ENCODE measurements at places on chromosomes 5 and 9.

- DNase-seq = peak; percentile 17
Observed at GRCh38 chr5:62376064-62376463, 27.6 kb downstream of the DIMT1 start.

- DNase-seq = peak; percentile 80
Observed at GRCh38 chr5:154753792-154754191, 1.4 kb upstream of the LARP1 start.

GRCh38 chr9:81227507-81228245 is 461.7 kb downstream of the TLE1 start:
- DNase-seq = no peak

DNA sequence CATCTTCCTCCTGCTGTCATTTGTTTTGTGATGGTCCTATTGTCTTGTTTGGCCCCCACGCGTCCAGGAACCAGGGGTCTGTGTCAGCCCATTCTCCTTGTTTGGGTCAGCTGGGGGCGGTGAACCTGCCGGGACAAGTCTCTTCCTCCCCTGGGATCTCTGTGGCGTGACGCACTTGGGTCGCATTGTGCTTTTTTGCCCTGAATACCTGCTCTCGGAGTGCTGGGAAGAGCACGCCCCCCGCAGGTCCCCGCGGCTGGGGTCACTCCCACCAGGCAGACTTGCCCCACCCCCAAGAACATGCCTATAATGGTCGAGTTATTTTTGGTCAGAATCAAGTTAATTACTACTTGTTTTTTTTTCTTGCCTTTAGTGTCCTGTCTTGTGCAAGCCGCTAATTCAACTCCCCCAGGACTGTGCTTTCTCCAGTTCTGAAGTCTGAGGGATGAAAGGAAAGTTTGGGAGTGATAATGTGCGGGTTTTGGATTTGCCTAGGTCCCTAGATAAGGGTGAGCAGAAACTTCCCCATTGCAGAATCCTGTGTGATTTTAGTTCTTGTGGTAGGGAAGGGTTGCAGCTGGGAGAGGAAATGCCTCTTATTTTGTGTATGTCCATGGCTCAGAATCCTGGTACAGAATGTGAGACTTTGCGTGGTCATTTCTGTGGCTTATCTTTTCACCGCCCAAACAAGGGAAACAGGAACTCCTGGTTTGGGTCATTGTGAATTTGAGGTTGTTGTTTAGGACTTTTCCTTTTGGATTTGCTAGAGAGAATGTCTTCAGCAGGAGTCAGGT is 789 bp downstream of the ACER2 start:
- DNase-seq = peak; percentile 4

DNA sequence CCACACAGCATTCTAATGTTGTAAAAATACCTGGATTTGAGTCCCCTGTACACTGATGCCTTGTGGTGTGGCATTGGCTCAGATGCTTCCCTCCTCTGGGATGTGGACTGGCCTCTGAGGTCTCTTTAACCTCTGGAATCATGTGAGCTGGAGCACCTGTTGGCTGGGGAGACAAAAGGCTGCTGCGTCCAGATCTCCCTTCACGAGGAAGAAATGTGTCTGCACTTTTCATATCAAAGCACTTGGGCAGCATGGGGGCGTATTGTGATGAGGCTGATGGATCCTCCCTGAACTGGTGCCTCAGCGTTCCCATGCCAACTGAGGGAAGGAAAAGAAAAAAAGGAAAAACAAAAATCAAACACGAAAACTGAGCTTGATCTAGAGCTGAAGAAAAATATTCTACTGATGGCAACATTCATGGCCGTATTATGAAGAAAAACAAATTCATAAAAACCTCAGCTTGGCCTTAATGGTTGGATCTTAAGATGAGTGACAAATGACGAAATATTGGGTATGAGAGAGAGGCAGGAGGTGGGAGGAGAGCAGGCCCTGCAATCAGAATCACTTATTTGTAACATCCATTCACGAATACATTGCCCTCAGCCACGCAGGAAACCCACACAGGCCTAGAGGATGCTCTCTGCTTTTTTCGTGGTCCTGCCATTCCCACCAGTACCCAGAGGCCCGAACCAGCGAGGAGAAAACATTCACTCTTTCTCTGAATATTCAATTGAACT is 26.2 kb downstream of the GRIA1 start:
- DNase-seq = peak; percentile 29

GRCh38 chr5:130995851-130996250 is 169.2 kb downstream of the HINT1 start:
- no peak for DNase-seq

DNA sequence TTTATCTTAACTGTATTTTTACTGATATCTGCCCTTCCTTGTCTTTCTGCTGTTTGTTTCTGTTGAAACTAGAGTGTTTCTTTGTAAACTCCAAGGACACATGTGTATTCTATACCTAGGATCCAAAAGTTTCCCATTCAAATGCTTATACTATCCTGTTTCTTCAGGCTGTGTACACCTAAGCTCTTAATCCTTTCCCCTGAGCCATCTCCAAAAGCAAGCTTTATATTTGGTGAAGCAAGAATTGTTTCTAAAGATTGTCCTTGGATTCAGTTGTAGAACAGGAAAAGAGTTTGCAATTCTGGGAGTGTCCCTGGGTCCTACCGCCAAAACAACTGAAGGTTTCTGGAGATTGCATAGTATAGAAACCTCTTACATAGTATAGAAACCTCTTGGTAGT is 65.9 kb downstream of the CWC27 start:
- DNase-seq = peak; percentile 10

- DNase-seq = no peak
Observed at GRCh38 chr9:129559506-129559881, 61.4 kb downstream of the C9orf50 start.

DNA sequence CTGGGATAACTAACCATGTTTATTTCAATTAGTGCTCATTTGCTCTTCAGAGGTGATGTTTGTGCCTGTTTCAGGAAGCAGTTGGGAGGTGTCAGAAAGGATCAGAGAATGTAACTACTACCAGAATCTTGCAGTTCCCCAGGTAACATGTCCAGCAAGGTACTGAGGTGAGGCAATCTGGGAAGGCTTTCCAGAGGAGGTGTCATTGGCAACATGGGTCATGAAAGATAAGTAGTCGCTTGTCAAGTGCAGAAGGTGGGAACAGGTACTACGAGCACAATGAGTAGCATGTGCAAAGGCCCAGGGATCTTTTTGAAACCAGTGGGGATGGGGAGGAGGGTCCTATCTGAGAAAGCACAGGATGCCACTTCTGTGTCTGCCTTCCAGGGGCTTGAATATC is 4.8 kb downstream of the SMIM23 start:
- no peak for DNase-seq

DNA sequence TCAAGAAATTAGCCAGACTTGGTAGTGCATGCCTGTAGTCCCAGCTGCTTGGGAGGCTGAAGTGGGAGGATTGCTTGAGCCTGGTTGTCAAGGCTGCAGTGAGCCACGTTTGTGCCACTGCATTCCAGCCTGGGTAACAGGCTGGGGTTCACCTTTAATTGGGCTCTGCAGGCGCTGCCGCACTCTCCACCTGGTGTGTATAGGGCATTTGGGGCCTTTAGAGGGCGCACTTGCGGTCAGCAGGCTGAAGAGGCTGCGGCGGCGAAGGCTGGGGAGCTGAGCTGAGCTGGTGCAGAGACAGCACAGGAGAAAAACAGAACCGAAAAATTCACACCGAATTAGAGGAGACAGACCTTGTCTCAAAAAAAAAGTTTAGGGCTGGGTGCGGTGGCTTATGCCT is 31.2 kb downstream of the CDK7 start:
- no peak for DNase-seq

DNA sequence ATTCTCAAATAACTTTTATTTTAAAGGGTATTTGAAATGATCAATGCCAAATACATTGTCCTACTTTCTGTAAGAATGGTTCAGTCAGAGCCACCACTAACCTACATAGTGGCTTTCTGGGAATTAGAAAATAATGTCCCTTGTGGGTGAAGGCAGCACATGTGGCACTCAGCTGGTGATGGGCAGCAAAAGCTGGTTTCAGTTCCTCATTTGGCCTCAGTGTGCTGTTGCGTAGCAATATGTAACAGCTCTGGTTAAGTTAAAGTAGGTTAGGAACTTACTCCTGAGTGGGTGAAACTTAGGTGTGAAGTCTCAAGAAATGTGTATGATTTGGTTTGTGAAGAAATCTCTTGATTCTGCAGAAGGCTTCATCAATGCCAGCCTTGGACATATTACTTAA is 99.6 kb upstream of the SPEF2 start:
- no peak for DNase-seq

DNA sequence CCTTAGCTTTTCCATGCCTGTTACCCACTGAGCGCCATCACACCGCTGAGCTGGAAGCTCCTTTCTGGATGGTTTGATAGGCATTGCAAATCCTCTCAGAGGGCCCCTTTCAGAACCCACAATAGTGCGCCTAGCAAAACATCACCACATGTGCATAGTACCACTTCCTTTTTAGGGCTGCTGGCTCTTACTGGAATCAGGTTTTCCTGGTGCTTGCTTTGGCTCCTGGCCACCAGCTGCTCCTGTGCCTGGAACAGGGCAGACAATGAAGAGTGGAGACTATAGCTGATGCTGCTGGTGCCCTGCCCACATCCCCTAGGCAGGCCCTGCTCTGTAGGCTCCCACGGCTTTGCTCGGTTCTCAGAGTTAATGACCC is 163.6 kb upstream of the SEMA6A start:
- no peak for DNase-seq

DNA sequence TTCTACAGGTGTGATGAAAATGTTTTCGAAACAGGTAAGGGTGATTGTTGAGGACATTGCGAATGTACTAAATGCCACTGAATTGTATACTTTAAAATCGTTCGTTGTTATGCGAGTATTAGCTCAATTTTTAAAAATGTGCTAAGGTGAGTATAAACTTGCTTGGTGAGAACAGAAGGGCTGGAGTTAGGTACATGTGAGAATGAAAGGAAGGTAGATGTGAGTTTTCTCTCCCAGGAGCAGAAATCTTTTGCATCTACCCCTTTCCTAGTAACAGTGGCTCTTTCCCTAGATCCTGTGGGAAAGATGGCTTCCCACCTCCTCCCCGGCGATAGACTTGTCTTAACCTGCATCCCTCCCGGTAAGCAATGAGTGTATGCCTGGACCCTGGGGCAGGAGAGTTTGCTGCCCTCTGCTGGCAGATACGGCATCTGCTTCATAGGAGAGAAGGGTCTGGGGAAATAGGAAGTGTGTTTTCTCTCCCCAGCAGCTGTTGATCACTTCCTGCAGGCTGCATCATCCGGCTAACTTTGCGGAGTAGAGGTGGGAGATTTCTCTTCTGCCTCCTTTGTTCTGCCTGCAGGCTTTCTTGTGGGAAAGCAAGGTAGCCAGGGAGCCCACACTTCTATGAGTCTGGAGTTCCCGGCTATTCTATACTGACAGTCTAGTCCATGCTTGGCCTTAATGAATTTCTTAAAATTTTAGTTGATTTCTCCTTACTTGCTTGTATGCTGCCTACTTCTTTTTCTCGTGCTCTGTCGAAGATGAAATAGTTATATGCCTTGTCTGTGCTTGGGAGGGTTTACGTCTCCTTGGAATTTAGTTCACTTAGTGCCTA is 373.3 kb upstream of the SEMA6A start:
- DNase-seq = no peak

- no peak for DNase-seq
Observed at GRCh38 chr9:125691869-125692268, 15.1 kb downstream of the MAPKAP1 start.

- DNase-seq = no peak
Observed at GRCh38 chr9:8857926-8858595, 1058.5 kb upstream of the DMAC1 start.

- DNase-seq = no peak
Observed at GRCh38 chr5:35214051-35214450, 16.2 kb downstream of the PRLR start.

- DNase-seq = peak; percentile 8
Observed at GRCh38 chr9:68896486-68896885, 117.4 kb downstream of the PRKACG start.

- no peak for DNase-seq
Observed at GRCh38 chr9:14591411-14591810, 101.8 kb downstream of the ZDHHC21 start.

DNA sequence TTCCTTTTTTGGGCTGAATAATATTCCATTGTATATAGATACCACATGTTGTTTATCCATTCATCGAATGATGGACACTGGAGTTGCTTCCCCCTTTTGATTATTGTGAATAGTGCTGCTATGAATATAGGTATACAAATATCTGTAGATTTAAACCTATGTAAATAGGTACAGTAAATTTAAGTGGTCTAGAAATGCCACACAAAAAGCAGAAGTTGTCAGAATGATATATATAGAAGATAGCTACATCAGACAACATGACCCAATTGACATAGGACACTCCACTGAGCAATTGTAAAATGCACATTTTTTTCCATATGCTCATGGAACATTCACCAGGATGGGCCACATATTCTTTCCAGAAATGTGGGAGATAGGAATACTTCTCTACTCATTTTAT is 77.6 kb downstream of the SMIM15 start:
- DNase-seq = no peak

GRCh38 chr9:72839085-72839484 is 113.8 kb downstream of the ALDH1A1 start:
- no peak for DNase-seq

DNA sequence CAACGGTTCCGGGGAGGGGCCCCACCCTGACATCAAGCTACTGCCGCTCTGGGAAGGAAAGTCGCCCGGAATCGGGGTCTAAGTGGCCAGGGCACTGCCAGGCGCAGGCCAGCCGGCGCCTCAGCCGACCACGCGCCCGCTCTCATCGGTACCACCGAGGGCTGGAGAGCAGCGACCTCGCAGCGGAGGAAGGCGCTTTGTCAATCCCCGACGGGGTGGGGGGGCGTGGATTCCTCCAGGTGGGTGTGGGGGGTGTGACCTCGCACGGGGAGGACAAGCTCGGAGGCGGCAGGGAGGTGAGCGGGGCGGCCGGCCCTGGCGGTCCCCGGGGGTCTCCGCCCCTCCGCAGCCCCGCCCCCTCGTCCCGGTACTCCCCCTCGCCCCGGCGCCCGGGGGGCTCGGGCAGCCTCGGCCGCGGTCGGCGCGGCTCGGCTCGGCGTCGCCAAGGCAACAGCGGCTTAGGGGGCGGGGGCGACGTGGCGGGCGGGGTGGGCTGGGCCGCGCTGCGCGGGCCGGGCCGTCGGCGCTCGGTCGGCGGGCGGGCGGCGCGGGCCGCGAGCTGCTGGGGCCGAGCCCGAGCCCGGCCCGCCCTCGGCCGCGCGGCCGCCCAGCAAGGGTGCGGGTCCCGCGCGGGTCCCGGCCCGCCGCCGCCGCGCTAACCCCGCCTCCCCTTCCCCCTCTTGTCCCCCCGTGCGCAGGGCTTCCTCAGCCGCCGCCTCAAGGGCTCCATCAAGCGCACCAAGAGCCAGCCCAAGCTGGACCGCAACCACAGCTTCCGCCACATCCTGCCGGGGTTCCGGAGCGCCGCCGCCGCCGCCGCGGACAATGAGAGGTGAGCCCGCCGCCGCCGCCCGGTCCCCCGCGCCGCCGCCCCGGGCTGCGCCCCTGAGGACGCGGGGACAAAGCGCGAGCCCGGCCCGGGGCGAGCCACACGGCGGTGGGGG is 47.5 kb downstream of the DAB2IP start:
- DNase-seq = no peak

GRCh38 chr9:4938496-4938895 is 46.6 kb upstream of the JAK2 start:
- DNase-seq = no peak

- peak; percentile 21 for DNase-seq
Observed at GRCh38 chr5:142360607-142361120, 35.8 kb upstream of the SPRY4 start.

Data from LHCN-M2 (cell line).